ENCODE measurements at places on chromosomes 3 and 15. TPM values are rescaled to one million over a fixed set of nuclear protein-coding genes. Genes with fewer than 3 reads are reported as not detected.
A peak's percentile ranks its signal among the peaks of the same experiment; 100 is the strongest.

Gene FAM227B
- total RNA-seq, result 7.6 TPM

Gene GABRR3
- total RNA-seq, result not detected

Gene FRMD5
- 0.22 TPM for total RNA-seq

Gene GOLGA8G
- not detected for total RNA-seq

Gene SPATA12
- 0.04 TPM for total RNA-seq

Gene ATP10A
- total RNA-seq, result 4.9 TPM

Gene DLEC1
- total RNA-seq, result 0.22 TPM

Gene CCDC54
- not detected for total RNA-seq

Gene TMCO5A
- total RNA-seq, result not detected

Gene NLGN1
- total RNA-seq, result 8.5 TPM

Gene NR1I2
- 0.27 TPM for total RNA-seq

DNA sequence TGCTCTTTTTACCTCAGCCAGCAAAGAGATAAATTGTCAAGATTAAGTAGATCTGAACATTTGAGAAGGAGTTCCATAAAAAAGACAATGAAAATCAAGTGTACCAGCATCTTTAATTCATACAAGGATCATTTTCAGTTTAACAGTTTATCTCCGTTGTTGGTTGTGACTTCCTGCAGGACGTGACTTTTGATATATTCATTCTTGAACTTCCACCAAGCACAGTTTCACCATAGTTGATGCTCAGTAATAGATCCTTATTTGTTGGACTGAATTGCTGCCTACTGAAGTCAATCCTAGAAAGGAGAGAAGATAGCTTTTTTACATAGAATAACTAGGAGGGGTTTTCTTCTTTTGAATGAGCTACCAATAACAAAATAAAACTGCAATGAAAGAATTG is 408.2 kb downstream of the LPP start:
- no peaks in the 10 kb centered on the region for H3K36me3 ChIP-seq
- no peaks in the 10 kb centered on the region for H3K27me3 ChIP-seq
- no peak overlapping the region for H3K4me3 ChIP-seq
- H3K4me1 ChIP-seq, result no peaks in the 10 kb centered on the region

DNA sequence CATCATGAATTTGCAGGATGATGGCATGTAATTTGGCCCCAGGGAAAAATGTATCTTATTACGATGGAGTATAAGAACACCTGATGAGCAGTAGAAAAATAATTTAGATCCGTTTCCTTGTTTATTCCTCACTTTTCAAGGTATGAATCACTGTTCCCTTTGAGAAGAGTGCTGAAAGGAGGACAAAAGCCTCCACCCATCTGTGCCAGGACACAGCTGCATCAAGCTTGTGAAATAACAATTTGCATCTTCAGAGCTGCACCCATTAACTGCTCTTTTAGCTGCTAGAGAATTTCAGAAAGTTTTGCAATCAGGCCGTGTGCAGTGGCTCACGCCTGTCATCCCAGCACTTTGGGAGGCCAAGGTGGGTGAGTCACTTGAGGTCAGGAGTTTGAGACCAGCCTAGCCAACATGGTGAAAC is 9.6 kb downstream of the CLDND1 start:
- H3K4me3 ChIP-seq, result no peak overlapping the region
- no peaks in the 10 kb centered on the region for H3K4me1 ChIP-seq
- H3K27ac ChIP-seq, result no peak overlapping the region
- H3K27me3 ChIP-seq, result no peaks in the 10 kb centered on the region
- no peak for DNase-seq

DNA sequence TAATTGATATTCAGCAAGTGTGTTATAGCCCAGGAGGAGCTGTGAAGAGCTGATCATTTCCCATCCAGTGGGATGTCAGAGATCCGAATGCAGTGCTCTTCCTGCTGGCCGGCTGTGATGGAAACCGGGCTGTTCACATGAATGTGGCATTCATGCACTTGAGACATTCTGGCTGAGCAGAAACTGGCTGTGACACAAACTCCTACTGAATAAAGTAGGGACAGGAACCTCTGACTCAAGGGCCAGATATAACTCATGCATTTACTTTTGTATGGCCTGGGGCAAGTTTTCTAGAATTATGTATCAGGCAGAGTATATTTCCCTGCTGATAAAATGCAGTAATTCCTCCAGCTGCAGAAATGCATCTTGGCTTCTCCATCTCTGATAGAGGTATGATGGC is 83.4 kb upstream of the FAM3D start:
- no peaks in the 10 kb centered on the region for H3K4me1 ChIP-seq
- H3K27me3 ChIP-seq, result no peaks in the 10 kb centered on the region
- no peak overlapping the region for H3K27ac ChIP-seq
- no peaks in the 10 kb centered on the region for H3K36me3 ChIP-seq

DNA sequence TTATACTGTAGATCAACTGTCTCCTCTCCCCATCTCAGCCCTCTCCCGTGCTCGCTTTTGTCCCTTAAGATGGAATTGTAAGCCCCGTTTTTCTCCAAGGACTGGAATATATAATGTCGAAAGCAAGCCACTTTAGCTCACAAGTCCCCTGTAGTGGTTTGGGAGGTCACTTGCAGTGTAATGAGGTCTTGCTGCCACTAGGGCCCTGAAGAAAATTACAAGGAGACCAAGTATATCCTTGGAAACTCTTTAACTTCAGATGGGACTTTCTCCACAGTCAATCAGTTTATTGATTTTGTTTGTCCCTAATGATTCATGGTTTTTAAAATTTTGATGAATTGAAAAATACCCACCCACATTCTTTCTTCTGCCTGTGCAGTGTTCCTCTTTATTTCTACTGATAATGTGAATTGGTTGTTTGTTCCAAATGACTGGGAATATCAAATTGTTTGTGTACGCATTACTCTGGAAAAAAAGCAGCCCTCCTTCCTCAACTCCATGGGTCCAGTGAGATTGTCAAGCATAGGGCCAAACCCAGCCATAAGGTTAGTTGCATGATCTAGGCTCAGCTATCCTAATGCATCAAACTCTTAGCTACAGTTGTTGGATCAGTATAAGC is 294.8 kb downstream of the MCTP2 start:
- no peak overlapping the region for H3K27ac ChIP-seq
- H3K27me3 ChIP-seq, result no peaks in the 10 kb centered on the region
- no peak for DNase-seq
- no peaks in the 10 kb centered on the region for H3K36me3 ChIP-seq

DNA sequence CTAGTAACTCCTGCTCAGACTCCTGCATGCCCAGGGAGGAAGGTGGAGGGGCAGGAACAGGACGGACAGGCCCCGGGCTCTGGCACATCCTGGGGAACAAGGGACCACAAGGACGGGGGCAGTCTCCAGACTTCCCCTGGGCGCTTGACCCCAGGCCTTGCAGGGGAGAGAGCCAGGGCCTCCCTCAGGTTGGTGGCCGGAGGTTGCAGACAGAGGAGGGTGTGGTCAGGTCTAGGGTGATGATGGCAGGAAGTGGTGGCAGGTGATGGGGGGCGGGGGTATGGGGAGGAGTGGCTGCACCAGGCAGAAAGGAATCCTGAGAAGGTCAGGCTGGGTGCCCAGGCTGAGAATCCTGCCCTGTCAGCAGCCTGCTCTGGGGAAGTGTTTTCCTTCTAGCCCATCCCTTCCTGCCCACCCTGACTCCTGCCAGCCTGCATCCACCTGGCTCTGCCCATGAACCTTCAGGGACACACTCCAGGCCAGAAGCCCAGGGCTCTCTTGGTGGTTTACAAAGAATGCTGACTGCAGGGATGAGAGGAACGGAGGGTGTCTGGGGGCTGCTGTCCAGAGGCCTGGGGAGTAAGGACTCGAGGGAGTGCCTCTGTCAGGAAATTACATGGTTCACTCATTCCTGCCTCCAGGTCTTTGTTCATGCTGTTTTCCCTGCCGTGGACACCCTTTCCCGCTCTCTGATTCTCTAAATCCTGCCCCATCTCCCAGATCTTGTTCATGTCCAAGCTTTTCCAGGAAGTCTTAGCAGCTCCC is 15.8 kb downstream of the LOXL1 start:
- DNase-seq, result no peak
- no peaks in the 10 kb centered on the region for H3K27me3 ChIP-seq
- H3K36me3 ChIP-seq, result peaks cover 5% of the 10 kb centered on the region
- H3K4me1 ChIP-seq, result peaks cover 25% of the 10 kb centered on the region
- H3K4me3 ChIP-seq, result no peak overlapping the region
- H3K27ac ChIP-seq, result no peak overlapping the region

DNA sequence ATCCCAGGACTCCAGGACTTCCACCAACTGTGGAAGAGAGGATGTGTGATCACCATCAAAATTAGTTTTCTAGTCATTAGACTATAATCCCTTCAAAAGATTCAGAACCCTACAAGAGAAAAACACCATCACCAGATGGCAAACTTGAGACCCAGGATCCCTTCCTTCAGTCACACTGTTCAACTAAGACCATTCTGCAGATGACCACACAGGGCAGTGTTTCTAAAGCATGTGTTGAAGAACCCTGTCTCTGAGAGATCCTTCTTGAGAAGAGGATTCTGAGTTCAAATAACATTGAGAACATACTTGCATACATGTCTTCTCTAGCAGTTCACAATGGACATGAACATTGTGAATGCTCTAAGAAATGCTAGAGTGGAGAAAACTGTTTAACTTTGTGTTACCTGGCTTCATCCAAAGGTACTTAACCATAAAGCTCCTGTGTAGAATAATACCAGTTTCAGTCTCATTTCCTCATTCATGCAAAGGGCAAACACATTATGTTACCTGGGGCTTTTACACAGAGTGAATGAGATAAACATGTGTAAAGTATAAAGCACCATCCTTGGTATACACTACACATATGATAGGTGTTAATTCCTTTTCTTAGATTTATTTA is 2.4 kb upstream of the ADGRG7 start:
- H3K36me3 ChIP-seq, result no peaks in the 10 kb centered on the region
- no peak overlapping the region for H3K27ac ChIP-seq
- no peak for DNase-seq
- H3K4me3 ChIP-seq, result no peak overlapping the region
- H3K27me3 ChIP-seq, result no peaks in the 10 kb centered on the region

DNA sequence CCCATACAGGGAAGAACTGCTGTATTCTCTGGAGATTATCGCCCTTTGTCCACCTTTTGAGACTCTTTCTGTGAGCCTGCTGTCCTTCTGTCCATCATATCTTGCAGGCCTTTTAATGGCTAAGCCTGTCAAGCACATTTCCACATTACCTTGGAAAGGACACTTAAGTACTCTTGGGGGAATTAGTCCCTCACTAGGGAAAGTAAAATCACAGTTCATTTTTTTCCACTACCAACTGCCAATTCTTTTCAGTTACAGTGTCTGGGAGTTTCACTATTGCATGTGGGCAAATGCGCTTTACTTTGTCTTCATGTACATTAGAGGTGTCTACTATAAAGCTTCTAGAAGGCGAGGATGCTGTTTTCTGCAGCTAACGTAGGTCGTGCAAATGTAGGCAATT is 242.1 kb downstream of the NSUN3 start:
- no peaks in the 10 kb centered on the region for H3K36me3 ChIP-seq
- DNase-seq, result peak; percentile 22
- H3K4me3 ChIP-seq, result no peak overlapping the region
- no peaks in the 10 kb centered on the region for H3K27me3 ChIP-seq

DNA sequence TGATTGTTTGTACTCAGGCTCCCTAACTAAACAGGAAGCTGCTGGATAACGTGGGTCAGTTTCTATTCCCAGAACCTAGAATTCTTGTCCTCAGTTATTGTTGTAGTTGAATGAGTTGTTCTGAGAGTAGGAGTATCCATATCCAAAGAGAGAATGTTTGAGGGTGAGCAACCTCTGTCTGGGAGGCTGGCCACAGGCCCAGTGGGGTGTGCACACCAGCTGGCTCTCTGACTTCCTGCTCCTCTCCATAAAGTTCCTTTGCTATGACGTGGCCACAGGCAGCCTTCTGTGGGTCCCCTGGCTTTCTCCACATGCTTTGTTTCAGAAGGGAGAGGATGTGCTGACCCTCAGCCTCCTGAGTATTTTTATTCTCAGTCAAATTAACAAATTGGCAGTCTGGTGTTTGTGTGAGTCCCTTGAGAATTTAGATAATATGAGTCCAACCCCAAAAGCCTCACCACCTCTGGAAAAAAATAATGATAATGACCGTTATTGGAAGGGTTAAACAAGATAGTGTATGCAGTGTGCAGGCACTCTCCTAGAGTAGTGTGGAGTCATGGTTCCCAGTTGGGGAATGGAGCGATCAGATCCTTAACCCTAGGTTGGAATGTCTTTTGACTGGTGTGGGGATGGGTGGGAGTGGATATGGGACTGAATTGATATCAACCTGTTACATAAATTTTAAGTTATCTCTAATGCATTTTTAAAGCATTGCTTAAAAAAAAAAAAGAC is 47.6 kb upstream of the MED12L start:
- no peak overlapping the region for H3K4me3 ChIP-seq
- H3K36me3 ChIP-seq, result no peaks in the 10 kb centered on the region
- H3K27me3 ChIP-seq, result no peaks in the 10 kb centered on the region
- H3K4me1 ChIP-seq, result peaks cover 7% of the 10 kb centered on the region

- H3K4me1 ChIP-seq, result peaks cover 4% of the 10 kb centered on the region
- H3K27ac ChIP-seq, result peak overlapping the region; percentile 66
- H3K4me3 ChIP-seq, result no peak overlapping the region
- H3K27me3 ChIP-seq, result no peaks in the 10 kb centered on the region
Measured at GRCh38 chr3:29695201-29695600, 414.3 kb downstream of the RBMS3 start.

DNA sequence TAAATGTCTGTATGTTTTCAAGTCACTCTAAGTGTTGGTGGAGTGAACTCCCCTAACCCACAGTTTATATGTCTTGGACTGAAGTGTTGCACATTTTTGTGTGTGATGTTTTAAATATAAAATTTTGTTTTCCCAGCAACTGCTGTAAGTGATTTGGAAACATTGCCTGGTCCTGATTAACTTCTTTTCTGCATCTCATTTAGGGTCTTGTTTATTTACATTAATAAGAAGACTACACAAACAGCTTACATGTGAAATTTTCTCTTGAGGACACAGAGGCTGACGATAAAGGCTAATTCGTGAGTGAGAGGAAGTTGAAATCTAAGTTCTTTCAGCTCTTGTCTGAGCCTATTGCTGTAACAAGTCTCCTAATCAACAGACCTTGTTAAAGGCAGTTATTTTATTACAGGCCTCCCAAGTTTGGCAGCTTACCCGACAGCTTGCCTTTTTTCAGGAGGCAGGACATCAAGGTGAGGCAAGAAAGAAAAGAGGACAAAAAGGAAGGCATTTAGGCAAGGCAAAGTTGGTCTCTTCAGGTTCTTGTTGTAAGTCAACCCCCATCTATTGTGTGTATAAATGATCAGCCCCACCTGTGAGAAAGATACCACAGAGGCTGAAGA is 177.7 kb upstream of the NR2E3 start:
- no peak overlapping the region for H3K27ac ChIP-seq
- H3K36me3 ChIP-seq, result no peaks in the 10 kb centered on the region
- no peak overlapping the region for H3K4me3 ChIP-seq
- peaks cover 8% of the 10 kb centered on the region for H3K4me1 ChIP-seq
- DNase-seq, result peak; percentile 30
- no peaks in the 10 kb centered on the region for H3K27me3 ChIP-seq
